ENCODE measurements at places on chromosomes 6 and 20. TPM values are rescaled to one million over a fixed set of nuclear protein-coding genes. Genes with fewer than 3 reads are reported as not detected.

Gene DDR1
- total RNA-seq, result 27.0 TPM

DNA sequence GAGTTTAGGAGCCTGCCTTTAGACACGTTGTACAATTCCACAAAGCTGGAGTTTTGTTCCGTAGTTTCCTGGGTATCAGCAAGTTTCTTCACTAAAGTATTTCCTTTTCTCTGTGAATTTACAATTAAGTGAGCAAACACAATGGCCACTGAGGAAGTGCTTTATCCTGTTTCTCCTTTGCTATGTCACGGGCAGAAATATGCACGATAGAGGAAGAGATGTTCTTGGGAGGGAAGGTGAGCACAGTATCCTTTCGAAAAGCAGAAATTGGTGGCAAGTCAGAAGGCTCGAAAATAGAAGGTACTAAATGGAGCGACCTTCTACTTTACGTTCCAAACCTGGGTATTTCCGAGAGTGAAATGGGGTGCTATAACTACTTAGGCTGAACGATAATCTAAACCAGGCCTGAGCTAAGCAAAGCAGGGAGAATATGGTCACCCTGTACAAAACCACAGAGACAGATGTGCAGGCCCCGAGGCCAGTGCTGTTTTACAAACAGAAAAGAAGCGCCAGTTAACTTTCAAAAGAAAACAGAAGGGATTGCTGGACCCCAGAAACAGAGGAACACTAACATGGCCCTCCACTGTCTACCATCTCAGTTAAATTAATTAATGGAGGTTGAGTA lies 259.6 kb downstream of the TBC1D7 start:
- no peak for DNase-seq

DNA sequence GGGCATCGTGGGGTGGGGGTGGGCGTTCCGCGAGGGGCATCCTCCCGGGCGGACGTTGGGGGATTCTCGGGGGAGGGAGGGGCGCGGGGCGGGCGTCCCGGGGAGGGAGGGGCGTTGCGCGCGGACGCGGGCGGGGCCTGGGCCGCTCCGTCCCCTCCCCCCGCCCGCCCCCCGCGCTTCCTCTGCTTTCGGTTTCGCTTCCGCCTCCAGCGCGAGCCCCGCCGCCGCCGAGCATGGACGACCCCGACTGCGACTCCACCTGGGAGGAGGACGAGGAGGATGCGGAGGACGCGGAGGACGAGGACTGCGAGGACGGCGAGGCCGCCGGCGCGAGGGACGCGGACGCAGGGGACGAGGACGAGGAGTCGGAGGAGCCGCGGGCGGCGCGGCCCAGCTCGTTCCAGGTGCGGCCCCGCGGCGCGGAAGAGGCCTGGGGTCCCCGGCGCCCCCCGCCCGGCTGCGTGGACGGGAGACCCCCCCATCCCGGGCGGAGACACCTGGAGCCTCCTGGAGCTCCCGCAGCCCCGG lies at the start of gene OGFR:
Gene OGFR, plus strand, starts transcription at position 209 of the 528 bp plus-strand sequence. Its CDS starts 25 bp downstream, at position 234.
- peak; percentile 74 for DNase-seq

GRCh38 chr20:62141397-62142251 lies 1.6 kb downstream of the PSMA7 start:
- DNase-seq, result peak; percentile 71

DNA sequence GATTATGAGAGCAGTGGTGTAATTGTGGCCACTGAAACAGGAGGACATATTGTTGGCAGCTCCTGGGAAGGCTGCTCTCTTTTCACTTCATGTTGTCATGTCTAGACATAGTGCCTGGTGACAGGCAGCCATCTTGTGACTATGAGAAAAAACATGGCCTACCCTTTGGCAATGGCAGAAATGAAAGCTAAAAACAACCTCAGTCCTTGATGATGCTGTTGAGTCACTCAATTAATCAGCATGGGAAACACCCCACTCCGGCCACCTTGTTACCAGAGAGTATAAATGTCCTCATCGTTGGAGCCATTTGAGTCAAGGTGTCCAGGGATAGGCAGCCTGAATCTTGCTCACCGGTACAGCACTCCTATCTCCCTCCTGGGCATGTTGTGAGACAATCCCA lies 31.2 kb upstream of the HMGA1 start:
- DNase-seq, result peak; percentile 29

Gene KIAA1755
- total RNA-seq, result 5.1 TPM

- DNase-seq, result no peak
Observed at GRCh38 chr6:4560221-4561077, 215.8 kb upstream of the CDYL start.

DNA sequence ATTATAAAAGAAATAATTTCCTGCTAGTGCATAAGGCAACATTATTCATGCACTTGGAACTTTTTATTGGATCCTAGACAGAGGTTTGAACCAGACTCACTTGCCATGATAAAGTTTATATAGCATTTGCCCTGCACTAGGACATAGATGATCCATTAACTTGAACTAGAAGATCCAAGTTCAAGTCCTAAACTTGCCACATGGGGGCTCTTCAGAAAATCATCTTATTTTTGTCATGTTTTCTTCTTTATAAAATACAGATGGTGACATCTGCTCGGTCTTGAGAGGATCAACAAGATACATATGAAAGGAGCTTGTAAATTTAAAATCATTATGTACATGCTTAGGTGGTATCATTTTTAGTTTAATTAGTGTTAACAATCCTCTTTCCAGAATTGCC lies 94.5 kb downstream of the SIM1 start:
- DNase-seq, result peak; percentile 31

DNA sequence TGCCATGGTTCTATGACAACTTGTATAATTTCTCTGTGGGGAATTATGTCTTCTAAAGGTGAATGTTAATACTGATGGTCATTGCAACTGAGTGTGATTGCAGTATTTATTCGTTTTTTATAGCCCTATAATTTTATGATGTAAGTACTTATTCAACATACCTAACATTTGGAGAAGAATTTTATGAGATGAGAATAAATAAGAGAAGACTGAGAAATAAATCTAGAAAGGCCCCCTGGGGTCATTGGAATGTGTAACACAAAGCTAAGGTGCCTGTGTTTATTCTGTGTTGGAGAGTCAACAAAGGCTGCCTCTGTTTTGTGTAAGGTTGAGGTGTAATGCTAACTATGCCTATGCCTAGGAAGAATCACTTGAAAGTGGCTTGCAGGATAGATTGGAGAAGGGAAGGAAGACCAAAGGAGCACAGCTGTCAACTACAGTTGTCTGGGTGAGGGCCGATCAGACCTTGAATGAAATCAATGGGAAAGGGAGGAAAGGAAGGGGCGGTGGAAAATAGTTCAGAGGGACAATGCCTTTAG lies 1076.7 kb downstream of the KIF16B start:
- DNase-seq, result no peak

DNA sequence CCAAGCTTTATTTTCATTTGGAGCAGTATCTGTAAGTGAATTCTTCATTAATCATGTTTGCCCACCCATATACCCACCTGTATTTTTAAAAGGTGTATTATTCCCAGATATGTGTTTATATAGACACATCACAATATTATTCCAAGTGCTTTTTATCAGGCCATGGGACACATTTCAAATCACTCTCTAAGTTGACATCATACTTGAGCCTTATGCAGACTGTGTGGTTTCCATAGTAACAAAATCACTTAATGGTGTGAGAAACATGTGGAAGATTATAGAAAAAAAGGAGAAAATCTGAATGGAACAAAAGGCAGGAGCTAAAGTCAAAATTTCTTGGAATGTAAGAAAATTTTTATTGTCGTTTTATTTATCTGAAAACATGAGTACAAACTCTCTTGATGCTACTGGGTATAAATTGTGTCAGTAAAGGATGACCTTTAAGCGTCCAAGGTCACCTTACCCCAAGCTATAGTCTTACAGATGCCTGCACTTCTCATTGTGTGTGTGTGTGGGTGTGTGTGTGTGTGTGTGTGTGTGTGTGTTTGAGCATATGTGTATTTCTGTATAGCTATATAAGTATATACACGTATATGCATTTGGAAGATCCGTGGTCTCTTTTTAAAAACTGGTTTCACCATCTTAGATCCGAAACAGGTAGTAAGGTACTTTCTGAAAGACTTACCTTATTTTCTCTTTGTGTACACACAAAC lies 79.8 kb upstream of the CCN6 start:
- DNase-seq, result peak; percentile 87

- DNase-seq, result peak; percentile 38
Observed at GRCh38 chr6:17768388-17768787, 61.7 kb upstream of the NUP153 start.

- peak; percentile 22 for DNase-seq
Observed at GRCh38 chr20:235891-236290, 8.8 kb downstream of the DEFB129 start.

DNA sequence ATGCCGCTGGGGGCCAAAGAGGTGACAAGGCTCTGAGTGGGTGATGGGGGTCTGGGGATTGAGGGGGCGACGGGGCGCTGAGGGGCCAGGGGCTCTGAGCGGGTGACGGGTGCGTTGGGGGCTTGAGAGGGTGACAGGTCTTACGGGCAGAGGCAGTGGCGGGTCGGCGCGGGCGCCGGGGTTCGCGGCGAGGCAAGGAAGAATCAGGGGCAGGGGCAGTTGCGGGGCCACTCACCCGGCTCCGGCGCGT lies 146 bp downstream of the ZNFX1 start:
- no peak for DNase-seq

Gene C6orf132
- 5.2 TPM for total RNA-seq

Gene BPIFB2
- total RNA-seq, result not detected

Gene PRSS35
- total RNA-seq, result not detected

Gene MUC21
- not detected for total RNA-seq

GRCh38 chr20:58349570-58349969 lies 39.5 kb upstream of the VAPB start:
- DNase-seq, result peak; percentile 89

- peak; percentile 21 for DNase-seq
Observed at GRCh38 chr6:154594496-154595198, 84.2 kb upstream of the CNKSR3 start.

Measured in GM23248 (cell line).